MCF 10A (cell line): ENCODE measurements at places on chromosomes 5 and 9. TPM values are rescaled to one million over a fixed set of nuclear protein-coding genes. Genes with fewer than 3 reads are reported as not detected.

Gene WDR31
- 2.3 and 2.9 TPM in 2 replicates for total RNA-seq

Gene SLC25A2
- 0.37 and 0.79 TPM in 2 replicates for total RNA-seq

GRCh38 chr9:91374939-91375338, 13.2 kb upstream of the AUH start:
- no peak for DNase-seq

- no peak for DNase-seq
These were observed 56.2 kb upstream of the PIK3R1 start for GRCh38 chr5:68159224-68159951.

GRCh38 chr9:77374266-77374665, 196.9 kb downstream of the VPS13A start:
- no peak for DNase-seq

DNA sequence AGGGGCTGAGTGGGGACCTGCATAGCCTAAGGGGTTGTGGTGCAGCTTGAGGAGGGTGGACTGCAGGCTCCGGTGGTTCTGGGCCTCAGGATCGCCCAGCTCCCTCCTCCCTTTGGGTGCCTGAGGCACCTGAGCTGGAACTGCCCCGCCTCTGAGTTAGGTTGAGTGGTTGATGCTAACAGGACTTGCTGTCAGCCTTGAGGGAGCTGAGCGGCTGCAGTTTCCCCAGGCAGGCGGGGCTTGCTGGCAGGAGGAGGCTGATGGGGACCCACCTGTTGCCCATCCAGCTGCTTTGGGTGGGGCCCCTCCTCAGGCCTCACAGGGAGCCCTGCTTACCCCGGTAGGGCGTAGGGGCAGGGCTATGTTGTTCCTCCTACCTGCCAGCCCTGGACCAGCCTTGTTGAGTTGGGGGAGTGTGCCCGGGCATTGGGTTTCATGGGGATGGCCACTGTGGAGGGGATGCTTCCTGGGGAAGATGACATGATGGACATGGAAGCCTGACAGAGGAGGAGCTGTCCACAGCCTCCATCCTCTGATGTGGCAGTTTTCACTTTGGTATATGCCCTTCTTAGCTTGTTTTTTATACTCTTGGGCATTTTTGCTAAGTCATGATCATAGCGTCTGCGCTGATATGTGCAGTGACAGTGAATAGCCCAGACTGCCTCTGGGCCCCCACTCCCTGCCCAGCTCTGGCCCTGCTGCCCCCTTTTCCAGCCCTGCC, 14.3 kb downstream of the WNK2 start:
- no peak for DNase-seq
